ENCODE measurements at places on chromosomes 2 and 18.

DNA sequence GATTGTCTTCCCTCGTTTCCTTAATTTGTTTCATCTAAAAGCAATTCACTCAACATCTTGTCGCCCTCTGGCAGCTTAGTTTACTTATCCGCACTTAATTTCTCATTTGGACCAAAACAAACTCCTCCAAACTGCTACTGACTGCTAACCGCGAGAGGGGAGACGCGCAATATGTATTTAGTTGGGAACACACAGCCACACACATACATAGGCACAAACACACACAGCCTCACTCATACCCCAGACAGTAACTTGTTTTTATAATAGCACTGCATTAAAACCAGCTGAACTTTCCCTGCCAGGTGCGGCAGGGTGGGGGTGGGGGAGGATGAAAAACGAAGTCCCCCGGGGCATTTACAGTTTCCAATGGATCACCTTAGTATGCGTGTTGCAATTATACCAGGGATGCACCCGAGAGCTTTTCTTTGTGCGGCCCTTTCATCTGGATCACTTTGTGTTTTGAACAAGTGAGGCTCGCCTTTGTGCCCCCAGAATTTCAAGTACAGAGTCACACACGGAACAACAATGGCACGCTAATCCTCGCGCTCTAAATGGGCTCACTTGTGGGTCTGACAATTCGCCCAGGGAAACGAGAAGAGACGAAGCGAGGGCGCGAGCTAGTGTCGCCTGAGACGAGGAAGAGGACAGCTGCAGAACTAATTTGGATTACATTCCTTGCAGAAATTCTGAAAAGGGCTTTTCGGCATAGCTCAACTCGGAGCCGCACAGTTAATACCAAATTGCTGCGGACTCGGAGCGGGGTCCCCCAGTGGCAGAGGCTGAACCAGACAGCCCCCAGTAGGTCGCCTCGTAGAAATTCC, 2.4 kb downstream of the ERBB4 start:
- no peak for DNase-seq

DNA sequence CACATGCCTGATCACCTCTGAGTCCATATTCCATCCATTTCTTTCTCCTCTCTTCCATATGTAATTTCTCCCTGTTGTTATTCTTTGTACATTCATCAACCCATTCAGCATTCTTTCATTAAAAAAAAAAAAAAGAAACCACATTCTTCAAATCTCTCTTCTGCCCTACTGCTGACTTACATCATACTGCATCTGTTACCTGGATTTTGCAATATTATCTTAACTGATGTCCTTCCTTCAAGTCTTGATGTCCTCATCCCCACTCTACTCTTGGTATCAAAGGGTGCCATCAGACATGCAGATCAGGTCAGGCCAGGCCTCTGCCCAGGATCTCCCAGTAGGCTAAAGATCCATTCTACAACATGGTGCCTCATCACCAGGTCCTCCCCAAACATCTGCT, 90.6 kb downstream of the SGPP2 start:
- DNase-seq = no peak

- no peak for DNase-seq
These were observed 178.6 kb downstream of the SEPTIN10 start for GRCh38 chr2:109435066-109435690.

GRCh38 chr2:163266772-163267171, 428.2 kb upstream of the KCNH7 start:
- DNase-seq = no peak

DNA sequence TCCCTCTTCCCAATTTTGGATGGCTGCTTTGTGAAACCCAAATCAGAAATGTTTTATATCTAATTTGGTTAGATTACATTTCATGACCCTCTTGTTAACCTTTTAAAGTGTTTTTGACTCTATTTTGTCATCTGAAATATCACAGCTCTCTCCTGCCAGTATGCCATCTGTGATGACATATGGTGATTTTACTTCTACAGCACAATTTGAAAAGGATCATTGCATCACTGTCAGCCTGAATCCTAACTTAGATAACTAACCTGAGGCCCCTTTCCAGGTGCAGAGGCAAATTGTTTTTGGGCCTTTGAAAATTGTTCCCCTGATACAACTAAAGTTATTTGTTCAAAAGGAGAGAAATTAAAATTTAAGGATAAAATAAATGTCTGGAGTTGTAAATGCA, 1023.4 kb upstream of the LRRTM1 start:
- DNase-seq = no peak

- DNase-seq = no peak
These were observed 93.9 kb upstream of the TPO start for GRCh38 chr2:1319393-1319792.

DNA sequence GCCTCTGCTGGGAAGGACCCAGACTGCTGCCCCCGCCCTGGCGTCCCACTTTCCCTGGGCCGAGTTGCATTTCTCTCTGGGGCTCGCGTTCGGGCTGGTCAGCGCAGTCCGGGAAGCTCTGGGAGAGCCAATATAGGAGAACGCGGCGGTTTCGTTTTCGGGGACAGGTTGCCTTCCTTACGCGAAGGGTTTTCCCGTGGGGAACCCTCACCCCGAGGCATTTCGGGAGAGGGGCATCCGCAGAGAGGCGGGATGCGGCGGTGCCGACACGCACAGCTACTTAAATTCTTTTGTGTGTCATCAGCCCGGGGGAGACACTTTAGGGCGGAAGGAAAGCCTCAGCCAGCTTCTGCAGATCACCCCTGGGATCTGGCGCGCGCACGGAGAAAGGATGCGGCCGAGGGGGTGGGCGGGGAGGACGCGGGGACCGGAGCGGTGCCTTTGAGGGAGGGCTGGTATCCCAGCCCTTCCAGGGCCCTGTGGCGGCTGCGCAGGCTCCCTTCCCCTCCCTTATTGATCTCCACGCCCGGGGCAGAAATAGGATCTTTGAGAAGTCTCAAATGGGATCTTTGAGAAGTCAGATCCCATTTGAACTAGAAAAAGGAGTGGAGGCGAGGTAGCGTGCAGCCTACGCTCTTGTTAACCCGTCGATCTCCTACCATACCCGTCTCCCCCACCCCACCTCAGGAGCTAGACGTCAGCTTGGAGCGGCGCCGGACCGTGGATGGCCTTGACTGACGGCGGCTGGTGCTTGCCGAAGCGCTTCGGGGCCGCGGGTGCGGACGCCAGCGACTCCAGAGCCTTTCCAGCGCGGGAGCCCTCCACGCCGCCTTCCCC, 1.2 kb downstream of the GATA6 start:
- peak; percentile 27 for DNase-seq

Data from A549 (cell line).